Naive thymus-derived CD8-positive, alpha-beta T cell (primary cell): ENCODE measurements at places on chromosomes 5 and 9.

DNA sequence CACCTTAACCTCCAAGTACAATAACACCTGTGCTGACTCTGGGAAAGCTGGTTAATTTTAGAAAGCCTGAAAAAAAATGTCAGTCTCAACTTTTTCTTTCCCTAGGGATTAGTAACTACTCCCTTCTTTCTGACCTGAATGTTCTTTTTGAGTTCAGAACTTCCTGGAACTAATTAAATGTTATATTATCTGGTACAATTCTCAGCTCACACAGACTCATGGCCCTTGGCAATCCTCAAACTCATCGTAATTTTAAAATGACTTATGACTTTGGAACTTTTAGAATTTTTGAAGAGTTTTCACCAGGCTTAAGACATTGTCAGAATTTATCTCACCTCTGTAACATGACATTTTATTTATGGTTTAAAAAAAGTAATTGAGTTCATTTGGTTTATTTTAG lies 315.0 kb downstream of the FER start:
- no peak for DNase-seq

DNA sequence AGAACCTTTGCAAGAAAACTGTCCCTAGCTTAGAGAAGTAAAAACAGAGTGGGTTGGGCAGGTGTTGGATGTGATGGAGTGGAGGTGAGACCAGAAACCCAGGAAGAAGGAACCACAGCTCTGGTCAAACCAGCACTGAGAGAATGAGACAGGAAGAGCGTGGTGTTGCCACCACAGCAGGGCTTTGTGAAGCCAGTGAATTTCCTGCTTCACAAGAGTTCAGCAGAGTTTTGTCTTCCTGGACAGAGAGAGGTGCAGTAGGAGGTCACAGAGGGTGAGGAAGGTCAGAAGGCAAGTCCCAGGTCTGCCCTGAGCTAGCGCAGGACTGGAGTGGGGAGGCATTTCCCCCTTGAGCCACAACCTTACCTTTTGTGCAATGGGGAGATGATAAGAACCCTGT lies 2306.2 kb upstream of the ACO1 start:
- DNase-seq = no peak

DNA sequence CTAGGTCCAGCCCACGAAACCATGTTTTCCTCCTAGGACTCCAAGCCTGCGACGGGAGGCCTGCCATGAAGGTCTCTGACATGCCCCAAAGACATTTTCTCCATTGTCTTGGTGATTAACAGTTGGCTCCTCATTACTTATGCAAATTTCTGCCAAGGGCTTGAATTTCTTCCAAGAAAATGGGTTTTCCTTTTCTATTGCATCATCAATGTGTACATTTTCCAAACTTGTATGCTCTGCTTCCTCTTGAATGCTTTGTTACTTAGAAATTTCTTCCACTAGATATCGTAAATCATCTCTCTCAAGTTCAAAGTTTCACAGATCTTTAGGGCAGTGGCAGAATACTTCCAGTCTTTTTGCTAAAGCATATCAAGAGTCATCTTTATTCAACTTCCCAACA lies 1792.7 kb upstream of the CDH9 start:
- no peak for DNase-seq

DNA sequence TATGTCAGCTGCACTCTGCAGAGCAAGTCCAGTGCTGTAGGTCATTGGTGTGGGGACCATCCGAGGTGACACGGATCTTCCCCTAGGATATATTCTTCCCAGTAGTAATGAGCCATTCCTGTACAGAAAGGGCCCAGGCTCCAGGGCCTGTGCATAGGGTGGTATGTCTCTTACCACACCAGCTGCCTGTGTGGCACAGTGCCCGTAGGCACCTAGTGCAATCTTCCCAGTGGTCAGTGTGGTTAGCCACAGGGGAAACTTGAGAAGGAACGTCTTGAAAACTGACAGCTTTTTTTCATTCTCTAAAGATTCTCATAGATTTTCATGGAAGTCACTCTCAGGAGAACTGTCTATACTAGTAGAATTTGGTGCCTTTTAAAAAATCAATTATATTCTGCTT lies 39.8 kb downstream of the CYSTM1 start:
- DNase-seq = no peak
